ENCODE measurements at places on chromosomes 16 and 17.

- peak; percentile 3 for DNase-seq
These were observed 29.7 kb upstream of the NXPH3 start for GRCh38 chr17:49545806-49546545.

- DNase-seq, result no peak
These were observed 229.6 kb downstream of the ZFHX3 start for GRCh38 chr16:72818236-72818845.

DNA sequence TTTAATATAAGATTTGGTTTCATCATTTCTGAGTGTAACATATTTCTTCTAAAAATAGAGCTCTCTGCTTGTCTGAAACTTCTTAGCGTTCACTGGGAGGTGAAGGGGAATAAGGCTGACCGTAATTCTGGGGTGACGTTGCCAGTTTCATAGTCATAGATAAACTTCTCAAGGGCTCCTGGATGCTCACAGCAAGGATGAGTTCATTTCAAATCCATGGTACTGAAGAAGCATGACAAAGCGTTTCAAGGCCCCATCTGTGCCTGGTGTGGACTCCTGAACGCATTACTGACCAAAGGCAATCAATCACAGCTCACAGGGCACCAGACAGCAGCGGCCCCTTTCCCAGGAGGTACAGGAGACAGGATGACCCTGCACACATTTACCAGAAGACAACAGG lies 12.0 kb upstream of the EVPL start:
- DNase-seq, result no peak

GRCh38 chr17:33522623-33523022 lies 229.5 kb upstream of the ASIC2 start:
- DNase-seq, result no peak

DNA sequence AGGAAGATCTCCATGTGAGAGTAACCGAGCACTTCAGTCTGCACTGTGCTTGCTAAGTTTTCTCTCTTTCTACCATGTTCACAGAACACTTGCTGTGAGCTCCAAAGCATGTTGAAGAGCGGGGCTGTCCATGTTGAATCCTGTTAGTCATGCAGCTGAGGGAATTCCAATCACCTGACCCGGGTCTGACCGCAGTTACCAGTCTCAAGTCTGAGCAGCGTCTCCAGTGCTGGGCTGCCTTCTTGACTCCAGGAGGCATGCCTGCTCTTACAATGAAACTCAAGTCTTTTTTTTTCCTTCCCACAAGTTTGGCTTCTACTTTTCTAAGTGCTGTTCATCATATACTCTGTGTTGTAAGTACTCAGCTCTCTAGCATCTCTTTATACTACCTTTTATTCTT lies 44.3 kb downstream of the HOXB1 start:
- DNase-seq, result no peak

- DNase-seq, result peak; percentile 44
These were observed 492 bp downstream of the SLC25A39 start for GRCh38 chr17:44324092-44324570.

- no peak for DNase-seq
These were observed 39.8 kb upstream of the TOM1L1 start for GRCh38 chr17:54860617-54861470.

GRCh38 chr16:89600956-89601355 lies 12.5 kb upstream of the DPEP1 start:
- DNase-seq, result no peak

GRCh38 chr16:87945351-87946042 lies 5.7 kb upstream of the BANP start:
- no peak for DNase-seq

DNA sequence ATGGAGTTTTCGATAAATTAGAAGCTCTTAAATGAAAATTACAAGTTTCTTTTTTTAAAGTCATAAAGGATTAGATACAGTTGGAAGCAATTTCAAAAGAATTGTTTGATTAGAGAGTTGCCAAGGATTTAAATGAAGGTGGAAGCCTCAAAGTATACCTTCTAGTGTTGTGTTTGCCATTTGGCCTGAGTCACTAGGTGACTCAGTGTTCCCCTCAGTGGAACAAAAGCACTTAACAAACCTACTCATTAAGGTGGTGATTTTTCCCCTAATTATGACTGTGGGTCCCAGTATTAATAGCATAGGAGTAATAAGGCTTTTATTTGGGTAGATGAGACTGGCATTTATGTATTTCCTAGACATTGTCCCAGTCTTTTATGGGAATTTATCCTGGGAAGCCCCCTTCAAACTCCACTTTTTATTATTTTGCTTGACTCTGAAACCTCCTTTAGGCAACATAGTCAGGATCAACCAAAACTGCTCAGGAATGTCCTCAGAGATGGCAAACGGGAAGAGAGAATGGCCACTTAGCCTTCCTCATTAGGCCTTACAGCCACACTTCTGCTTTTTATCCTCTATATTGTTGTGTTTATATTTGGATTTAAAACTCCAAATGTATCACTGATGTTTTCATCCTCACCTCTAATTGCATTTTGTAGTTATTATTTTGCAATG lies 161.0 kb downstream of the FTO start:
- no peak for DNase-seq

GRCh38 chr17:6381526-6382465 lies 53.1 kb downstream of the AIPL1 start:
- DNase-seq, result no peak

DNA sequence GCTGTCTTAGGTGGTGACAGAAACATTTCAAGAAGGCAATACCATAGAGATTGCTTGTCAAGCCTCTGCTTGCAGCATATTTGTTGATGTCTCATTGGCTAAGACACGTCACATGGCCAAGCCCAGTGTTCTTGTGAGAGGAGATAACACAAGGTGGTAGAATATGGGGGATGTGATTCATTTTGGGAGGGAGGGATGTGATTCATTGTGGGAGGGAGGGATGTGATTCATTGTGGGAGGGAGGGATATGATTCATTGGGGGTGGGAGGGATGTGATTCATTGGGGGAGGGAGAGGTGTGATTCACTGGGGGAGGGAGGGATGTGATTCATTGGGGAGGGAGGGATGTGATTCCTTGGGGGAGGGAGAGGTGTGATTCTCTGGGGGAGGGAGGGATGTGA lies 470.5 kb upstream of the SALL1 start:
- no peak for DNase-seq

DNA sequence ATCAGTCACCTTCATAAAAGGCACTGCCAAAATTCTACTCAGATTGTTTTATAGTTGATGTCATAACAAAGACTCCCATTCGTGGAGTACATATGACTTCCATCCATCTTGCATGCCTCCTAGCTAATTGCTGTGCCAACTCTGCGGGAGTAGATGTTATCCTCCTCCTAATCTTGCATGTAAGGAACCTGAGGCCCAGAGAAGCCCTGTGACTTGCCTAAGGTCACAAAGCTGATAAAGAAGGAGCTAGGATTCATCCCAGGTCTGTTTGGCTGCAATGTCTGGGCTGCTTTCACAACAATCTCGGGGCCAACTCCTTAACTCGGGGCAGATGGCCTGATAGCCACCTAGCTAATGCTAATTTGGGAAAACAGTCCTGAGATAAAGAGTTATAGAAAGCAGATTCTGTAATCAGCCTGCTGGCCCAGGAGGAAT lies 87.3 kb downstream of the YPEL2 start:
- DNase-seq, result no peak

GRCh38 chr17:31573047-31573446 lies 181.6 kb downstream of the RAB11FIP4 start:
- no peak for DNase-seq

GRCh38 chr16:54806378-54806777 lies 124.3 kb upstream of the IRX5 start:
- no peak for DNase-seq

DNA sequence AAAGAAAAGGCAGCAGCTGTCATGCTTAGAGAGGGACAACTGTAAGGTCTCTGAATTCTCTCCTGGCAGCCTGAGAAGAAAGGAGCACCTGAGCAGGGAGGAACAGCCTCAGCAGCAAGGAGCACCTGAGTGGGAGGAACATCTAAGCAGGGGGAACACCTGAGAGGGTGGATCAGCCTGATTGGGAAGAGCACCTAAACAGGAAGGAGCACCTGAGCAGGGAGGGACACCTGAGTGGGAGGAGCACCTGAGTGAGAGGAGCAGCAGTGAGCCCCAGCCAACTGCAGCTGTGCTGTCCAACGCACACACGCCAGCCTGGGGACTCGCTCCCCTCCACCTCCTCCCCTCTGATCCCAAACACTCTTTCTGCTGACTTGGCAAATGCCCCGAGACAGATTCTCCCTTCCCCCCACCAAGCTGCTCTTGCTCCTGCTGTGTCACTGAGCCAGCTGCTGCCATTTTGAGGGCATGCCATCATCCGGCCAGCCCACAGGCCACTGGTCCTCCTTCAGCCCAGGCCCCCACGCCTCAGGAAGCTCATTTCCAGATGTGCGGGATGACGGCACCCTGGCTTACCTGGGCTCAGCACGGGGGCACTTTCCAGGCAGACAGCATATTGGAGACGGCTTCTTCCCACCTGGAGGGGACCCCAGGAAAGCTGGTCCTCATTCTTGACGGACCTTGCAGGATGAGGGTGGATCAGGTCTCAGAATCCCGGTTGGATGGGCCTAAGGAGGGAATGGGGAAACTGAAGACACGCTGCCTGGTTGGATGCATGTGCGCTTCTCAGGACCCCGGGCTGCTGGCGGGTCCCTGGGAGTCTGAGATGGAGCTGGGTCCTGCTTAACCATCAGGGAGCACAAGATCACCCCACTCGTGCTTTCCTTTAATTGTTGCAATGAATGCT lies 57.7 kb upstream of the RBFOX3 start:
- DNase-seq, result no peak

DNA sequence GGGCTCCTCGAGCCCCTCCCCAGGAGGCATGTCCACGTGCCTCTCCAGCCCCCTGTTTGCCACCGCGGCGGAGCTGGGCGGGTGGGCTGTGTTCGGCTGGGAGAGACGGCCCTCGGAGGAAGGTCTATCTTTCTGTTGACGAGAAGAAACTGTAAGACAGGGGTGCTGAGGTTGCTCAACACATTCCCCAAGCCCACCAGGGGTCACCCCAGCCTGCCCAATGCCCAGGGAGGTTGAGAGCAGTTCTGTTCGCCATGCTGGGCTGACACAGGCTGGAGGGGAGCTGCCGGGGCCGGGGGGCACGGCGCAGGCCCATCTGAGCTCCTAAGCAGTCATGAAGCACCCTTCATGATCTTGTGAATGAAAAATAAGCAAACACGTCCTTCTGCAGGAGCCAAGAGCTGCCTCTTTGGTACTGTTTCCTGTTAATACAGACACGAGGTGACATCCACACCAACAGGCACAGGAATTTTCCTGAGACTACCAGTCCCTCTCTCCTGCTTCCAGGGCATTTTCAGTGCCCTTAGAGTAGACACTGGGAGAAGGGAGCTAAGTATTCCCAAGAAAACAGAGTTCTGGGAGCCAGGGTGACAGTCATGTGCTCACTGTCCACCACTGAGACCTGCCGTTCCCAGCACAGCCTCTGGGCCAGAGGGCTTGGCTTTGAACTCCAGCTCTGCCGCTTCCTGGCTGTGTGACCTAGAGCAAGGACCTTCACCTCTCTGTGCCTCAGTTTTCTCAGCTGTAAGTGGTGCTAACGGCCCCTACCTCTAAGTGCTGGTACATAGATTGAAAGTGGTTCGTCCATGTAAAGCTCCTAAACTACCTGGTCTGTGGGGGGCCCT lies 9.2 kb downstream of the UBALD2 start:
- no peak for DNase-seq

DNA sequence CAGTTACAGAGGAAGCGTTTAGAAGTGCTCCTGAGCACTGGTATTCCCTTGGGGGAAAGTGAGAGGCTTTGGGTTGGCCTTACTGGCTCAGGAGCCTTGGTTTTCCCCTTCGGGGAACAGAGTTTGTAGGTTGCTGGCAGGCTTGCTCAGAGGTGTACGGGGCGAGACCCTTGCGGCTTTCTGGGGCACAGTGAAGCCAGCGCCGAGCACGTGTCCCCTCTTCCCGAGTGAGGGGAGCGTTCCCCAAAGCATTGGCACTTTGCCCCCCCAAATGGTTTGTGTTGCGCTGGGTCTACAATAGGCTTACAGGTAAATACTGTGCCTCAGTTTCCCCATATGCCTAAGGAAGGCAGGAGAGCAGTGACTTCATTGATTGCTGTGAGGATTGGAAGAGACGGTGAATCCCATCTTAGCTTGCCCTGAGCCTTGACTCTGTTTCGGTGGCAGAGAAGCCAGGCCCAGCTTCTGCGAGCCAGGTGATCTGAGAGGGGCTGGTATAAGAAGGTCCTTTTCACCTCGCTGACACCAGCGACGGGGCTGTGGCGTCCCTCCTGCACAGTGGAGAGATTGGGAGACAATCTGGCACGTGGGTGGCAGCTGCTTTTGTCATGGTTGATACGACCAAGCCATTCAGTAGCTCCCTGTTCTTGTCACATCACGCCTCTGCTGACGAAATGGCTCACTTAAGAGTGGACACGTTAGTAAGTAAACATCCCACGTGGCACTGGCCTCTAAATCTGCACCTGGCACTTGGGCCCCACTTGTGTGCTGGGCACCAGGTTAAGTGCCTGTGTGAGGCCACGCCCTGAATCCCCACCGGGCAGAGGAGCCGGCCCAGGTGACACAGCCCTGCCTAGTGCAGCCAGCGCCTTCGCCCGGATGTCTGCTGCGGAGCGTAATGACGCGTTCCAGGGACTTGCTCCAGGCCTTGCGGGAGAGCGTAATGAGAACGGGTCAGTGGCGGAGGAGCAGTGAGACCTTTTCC lies 55.0 kb downstream of the MEAK7 start:
- DNase-seq, result no peak

- no peak for DNase-seq
These were observed 77.1 kb upstream of the DNAH17 start for GRCh38 chr17:78654325-78654724.
